Thyroid gland (tissue), 4 donors: ENCODE measurements at places on chromosomes 12 and 14.
A peak's percentile ranks its signal among the peaks of the same experiment; 100 is the strongest.

DNA sequence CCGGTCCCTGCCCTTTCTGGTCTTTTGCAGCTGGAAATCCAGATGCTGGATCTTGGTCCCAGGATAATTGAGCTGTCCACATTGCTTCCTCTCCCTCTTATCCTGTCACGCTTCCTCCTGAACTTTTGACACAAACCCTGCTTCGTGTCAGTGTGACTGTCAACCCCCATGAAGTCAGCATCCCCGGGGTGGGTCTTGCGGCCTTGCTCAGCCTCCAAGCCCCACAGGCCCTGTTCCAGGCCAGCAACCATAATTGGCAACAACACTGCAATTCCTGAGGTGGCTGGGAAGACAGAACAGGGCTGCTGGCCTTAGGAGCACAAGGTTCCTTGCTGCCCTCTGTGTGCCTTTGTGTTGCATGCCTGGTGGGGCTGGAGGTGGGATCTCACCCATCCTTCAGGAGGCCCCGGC lies 74.9 kb downstream of the NTF3 start:
- DNase-seq: no peak

DNA sequence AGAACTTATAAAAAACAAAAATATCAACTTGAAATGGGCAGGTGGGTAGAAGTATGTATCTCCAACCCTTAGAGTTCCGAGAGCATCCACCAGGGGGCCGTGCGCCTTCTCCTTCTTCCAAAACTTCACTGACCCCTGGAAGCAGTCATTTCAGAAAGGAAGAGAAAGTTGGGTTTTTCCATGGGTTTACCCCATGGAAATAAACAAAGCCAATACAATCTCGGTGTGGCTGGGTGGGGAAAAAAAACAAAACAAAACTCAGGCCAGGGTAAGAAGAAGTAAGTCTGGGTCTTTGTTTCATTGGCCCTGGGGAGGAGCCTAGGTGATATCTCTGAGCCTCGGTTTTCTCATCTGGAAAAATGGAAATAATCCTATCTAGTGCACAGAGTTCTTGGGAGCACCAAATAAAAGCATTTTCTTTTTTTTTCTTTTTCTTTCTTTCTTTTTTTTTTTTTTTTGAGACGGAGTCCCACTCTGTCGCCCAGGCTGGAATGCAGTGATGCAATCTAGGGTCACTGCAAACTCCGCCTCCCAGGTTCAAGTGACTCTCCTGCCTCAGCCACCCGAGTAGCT lies 33.6 kb upstream of the HNF1A start:
- DNase-seq: peak; percentile 52

- DNase-seq: no peak
Measured at GRCh38 chr12:103278329-103278728, 217.4 kb downstream of the C12orf42 start.

DNA sequence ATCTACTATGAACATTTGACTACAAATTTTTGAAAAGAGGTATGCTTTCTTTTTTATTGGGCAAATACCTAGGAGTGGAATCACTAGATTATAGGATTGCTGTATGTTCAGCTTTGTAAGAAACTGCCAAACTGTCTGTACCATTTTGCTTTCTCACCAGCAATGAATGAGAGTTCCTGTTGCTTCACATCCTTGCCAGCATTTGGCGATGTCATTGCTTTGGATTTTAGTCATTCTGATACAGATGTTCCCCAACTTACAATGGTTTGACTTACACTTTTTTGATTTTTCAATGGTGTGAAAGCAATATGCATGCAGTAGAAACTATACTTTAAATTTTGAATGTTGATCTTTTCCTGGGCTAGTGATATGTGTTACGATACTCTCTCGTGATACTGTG lies 328.7 kb downstream of the RAD51B start:
- DNase-seq: no peak

- no peak for DNase-seq
Measured at GRCh38 chr14:20801726-20802125, 918 bp downstream of the RNASE1 start.

GRCh38 chr12:119751961-119752360 lies 84.0 kb downstream of the PRKAB1 start:
- peak; percentile 72 for DNase-seq

DNA sequence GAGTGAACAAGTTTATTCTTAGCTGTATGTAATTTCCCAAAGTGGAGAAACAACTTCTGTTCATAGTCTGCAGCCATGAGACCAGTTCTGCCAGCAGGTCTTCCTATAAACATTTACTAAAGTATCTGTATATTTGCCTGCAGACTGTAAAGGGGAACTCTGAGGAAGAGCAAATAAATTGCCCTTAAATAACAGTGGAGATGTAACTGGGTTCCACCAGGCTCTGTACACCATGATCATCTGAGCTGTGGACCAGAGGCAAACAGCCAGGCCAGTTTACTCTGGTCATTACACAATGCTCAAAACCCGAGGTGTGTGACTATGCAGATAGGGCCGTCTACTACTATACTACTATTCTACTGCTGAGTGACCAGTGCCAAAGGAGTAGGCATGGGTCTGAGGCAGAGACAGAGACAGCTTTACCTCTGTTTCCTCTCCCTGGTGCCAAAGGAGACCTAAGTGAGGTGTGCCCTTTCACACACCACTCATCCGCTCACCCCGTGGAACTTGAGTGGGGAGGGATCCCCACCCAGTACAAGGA lies 21.1 kb upstream of the CERS5 start:
- DNase-seq: peak; percentile 63

DNA sequence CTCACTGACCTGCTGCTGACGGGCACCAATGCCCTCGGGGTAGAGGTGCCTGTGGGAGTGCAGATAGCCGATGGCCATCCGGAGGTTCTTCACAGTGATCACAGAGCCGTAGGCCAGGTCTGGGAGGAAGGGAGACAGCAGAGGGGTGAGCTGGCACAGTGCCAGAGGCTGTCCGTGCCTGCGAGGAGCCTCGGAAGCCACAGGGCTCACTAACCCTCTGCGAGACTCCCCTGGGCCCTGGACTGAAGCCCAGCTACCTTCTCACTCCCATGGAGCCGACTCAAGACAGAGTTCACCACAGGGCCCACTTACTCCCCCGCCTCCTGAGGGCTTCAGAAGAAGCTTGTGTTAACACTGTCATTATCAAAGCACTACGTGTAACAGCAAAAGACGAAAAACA lies 24.5 kb downstream of the POMT2 start:
- no peak for DNase-seq

GRCh38 chr14:62162998-62163589 lies 400.9 kb downstream of the SNAPC1 start:
- peak; percentile 13 for DNase-seq

GRCh38 chr12:47079468-47079980 lies at the start of the genes AMIGO2 and PCED1B:
Gene AMIGO2, minus strand, starts transcription at chr12:47079959. Its CDS starts 957 bp downstream, at chr12:47079002.
Gene PCED1B, plus strand, starts transcription at chr12:47079621. Its CDS starts 155,443 bp downstream, at chr12:47235064.
- DNase-seq: peak; percentile 84

GRCh38 chr12:50589650-50590435 lies 85.1 kb downstream of the DIP2B start:
- DNase-seq: no peak

DNA sequence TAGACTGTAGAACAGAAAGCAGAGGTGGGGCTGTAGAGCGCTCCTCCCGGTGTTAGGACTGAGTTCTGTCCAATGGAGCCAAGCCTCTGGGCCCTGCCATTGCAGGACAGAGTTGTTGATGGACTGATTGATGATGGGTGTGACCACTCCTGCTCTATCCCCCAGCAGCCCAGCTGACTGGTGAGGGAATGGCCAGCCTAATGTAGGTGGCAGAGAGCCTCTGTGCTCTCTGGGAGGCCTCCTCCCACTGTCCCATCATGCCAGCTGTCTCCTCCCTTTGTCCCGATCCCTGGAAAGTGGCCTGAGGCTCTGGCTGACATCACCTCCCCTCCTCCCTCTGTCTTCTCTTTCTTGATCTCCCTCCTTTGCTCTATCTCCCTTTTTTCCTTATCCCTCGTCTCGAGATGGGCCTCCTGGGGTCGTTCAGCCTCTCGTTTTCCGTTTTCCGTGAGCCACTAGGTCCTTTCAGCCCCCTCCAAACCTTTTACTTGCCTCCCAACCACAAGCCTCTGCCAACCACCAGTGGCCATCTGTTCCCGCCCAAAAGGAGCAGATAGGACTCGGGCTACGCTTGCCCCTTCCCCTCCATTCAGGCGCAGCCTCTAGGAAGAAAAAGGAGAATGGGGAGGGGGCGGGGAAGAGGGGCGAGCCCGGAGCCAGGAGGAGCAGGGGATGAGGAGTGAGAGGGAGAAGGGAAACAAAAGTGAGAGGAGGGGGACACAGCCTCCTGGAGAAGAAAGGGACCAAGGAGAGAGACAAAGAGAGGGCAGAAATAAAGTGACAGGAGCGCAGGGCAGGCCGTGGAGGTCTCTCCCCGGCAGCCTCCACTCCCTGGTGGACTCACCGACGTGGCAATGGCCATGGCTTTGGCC lies 572 bp downstream of the EFS start:
- no peak for DNase-seq

GRCh38 chr14:41609704-41610183 lies 3.1 kb downstream of the LRFN5 start:
- peak; percentile 64 for DNase-seq

GRCh38 chr12:56487448-56488040 lies 417 bp downstream of the GLS2 start:
- DNase-seq: peak; percentile 78

- DNase-seq: no peak
Measured at GRCh38 chr12:92703786-92704185, 997 bp downstream of the PLEKHG7 start.

DNA sequence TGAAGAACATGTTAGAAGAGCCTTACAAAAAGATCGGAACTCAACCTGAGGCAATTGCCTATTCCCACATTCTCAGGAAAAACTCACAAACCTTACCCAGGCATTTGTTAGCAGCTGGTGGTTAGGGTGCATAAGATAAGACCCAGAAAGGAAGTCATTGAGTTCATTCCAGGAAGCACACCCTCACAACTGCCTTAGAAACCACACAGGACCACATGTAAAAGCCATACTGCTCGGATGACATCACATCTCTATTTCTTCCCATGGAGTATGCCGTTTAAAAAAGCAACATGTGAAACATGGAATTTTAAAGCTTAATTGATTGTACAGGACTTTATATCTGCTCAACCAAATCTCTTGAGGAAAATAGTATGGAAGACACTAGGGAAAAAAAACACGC lies 411.2 kb downstream of the DAD1 start:
- no peak for DNase-seq

GRCh38 chr14:76313303-76313702 lies 62.6 kb upstream of the ESRRB start:
- DNase-seq: no peak

DNA sequence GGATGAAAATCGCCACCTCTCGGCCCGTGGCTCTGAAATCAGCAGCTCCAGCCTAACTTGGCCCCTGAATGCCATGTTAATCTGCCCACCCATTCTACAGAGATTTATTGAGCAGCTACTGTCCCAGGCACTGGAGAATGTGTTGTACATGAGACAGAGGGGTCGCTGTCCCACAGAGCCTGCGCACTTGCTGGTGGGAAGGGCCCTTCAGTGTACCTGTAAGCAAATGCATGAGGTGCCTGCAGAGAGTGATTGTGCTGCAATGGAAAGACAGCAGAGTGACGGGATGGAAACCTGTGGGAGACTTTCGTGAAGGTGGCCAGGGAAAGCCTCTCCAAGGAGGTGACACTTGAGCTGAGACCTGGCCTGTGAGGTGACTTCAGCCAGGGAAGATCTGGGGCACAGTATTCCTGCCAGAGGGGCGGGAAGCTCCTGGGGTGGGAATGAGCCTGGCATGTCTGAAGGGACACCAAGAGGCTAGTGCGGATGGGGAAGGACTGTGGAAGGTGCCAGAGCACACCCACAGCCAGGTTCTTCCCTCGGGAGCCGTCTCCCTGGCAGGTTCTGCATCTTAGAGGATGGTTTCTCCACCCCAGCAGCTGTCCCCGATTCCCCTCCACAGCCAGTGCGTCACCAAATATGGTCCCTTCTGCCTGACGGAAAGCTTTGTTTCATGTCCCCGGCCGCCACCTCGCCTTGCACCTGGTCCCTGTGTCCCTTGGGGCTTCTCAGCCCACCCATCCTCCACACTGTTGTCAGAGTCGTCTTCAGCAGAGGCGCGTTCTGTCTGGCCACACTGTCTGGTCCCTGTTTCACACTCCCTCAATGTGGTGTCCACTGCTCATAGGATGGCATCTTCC lies 8.7 kb downstream of the SMIM41 start:
- no peak for DNase-seq

DNA sequence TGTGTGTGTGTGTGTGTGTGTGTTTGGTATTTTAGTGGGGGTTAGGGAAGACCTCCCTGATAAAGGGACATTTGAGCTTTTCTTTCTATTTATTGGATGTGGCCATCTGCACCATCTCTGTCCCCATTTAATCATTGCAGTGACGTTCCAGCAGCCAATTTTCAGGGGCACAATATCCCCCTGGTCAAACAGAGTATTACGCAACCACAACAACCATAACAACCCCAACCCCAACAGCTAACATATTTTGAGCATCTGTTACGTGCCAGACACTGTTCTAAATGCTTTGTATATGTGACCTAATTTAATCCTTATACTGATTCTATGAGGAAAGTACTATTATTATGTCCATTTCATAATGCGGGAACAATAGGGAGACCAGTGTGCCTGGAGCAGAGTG lies 87.4 kb downstream of the TTC8 start:
- DNase-seq: no peak
